ENCODE measurements at places on chromosomes 16 and 17. TPM values are rescaled to one million over a fixed set of nuclear protein-coding genes. Genes with fewer than 3 reads are reported as not detected.

GRCh38 chr16:9125658-9126505, 34.4 kb downstream of the HAPSTR1 start:
- DNase-seq = no peak

The CD300LB gene
- total RNA-seq = not detected

DNA sequence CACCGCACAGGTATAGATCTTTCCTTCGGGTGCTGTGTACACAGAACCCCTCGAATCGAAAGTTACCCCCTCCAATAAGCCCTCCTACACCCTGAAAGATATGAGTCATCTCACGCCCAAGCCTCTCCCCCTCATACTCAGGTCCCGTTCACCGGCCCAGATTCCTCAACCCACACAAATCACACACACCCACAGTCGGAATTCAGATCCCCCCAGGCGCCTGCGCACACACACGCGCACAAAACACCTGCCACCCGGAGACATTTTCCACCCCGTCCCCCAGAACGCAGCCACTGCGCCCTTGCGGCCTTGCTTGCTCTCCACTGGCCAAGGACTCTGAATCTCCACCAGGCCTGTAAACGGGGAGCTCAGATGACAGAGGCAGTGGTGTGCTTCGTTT, 4.9 kb downstream of the JPH3 start:
- DNase-seq = no peak

The SEZ6L2 gene
- not detected for total RNA-seq

GRCh38 chr16:14037960-14038359, 33.2 kb upstream of the MRTFB start:
- no peak for DNase-seq

The INCA1 gene
- total RNA-seq = 0.29 TPM

The RUNDC3A gene
- total RNA-seq = 0.18 TPM

- DNase-seq = no peak
Observed at GRCh38 chr16:87701505-87701921, 64.3 kb downstream of the KLHDC4 start.

The TBC1D3K gene
- not detected for total RNA-seq

The MYCBPAP gene
- 9.3 TPM for total RNA-seq

The PIK3R5 gene
- 77.9 TPM for total RNA-seq
